ENCODE measurements at places on chromosomes 7 and 10. TPM values are rescaled to one million over a fixed set of nuclear protein-coding genes. Genes with fewer than 3 reads are reported as not detected.

DNA sequence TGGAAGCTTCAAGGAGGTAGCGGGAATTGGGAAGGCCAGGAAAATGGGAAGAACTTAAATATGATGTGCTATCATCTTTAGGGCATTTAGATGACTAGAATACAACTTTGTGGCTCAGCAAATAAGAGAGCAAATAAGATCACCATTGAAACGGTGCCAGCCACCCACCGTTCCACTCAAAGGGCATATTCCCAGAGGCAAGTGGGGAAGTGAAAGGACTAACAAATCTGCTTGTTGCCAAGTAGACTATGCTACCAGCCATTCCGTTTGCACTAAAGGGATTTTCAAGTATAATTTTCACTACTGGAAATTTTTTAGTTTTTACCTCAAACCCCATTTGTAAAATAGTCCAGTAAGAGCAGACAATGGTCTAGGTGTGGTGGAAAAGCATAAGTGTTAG, 4.0 kb upstream of the PPP1R3C start:
- no peak for ATAC-seq

DNA sequence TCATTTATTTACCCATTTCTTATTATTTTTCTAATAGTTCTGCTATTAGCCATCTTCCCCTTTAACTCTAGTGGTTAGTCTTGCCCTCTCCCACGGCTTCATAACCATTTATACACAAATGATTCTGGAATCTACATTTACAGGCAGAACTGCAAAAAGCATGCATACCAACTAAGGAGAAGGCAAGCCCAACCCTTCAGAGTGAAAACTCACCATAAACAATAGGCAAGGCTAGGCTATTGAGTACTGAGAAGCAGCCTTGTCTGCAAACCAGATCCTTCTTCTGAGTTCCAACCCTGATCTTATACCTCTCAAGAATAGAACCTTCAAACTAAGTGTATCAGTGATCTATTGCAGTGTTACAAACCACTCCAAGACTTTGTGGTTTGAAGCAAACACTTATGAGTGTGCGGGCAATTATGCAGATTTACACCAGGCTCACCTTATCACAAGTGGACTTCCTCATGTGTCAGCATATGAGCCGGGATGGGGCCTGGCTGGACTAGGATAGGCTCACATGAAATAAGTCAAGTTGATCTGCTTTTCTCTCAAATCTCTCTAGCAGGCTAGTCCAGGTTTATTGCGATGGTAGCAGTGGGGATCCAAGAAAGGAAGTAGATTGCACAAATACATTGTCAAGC, 896.9 kb upstream of the PHF14 start:
- ATAC-seq: peak; percentile 62

Gene SGPL1
- total RNA-seq: 54.6 TPM

Gene MLXIPL
- 13.1 TPM for total RNA-seq

Gene TMEM26
- 1.4 TPM for total RNA-seq

DNA sequence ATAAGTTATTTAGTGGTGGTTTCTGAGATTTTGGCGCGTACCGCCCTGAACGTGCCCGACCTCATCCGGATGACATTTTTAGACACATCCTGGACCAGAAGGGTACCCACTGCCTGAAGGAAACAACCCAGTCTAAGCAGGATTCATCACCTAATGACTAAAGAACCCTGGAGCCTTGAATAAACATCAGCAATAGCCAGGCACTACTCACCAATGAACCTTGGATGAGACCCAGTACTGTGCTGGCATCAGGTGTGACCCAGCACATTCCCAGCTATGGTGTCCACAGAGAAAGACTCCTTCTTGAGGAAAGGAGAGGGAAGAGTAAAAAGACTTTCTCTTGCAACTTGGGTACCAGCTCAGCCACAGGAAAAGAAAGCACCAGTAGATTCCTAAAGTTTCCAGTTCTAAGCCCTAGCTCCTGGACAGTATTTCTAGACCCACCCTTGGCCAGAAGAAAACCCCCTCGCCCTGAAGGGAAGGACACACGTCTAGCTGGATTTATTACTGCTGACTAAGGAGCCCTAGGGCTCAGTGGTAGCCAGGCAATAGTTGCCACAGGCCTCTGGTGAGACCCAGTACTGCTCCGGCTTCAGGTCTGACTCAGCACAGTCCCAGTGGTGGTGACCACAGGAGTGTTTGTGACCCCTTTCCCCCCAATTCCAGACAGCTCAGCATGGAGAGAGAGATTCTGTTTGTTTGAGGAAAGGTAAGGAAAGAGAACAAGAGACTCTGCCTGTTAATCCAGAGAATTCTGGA, 32.5 kb downstream of the ZNF277 start:
- ATAC-seq: no peak

Gene RAB11FIP2
- total RNA-seq: 31.8 TPM

Gene ACSM6
- not detected for total RNA-seq

Gene MMD2
- total RNA-seq: not detected

Data from motor neuron (in vitro differentiated cells).